ENCODE measurements at places on chromosomes 11 and 22. TPM values are rescaled to one million over a fixed set of nuclear protein-coding genes. Genes with fewer than 3 reads are reported as not detected.

DNA sequence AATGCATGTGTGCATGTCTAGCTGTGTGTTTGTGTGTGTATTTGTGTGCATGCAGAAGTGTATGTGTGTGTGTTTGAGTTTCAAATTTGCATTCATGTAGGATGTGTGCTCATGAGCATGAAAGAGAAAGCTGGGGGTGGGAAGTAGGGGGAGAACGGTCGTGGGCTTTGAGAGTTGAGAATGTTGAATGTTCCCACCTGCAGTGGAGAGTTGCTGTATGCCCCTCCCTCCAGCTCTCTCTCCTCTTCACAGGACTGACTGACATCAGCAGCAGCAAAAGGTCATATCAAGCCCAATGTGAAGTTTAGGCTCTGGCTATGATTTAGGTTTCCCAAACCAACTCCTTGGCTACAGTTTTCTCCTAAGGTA lies 63.8 kb upstream of the RRAS2 start:
- no peak for DNase-seq

DNA sequence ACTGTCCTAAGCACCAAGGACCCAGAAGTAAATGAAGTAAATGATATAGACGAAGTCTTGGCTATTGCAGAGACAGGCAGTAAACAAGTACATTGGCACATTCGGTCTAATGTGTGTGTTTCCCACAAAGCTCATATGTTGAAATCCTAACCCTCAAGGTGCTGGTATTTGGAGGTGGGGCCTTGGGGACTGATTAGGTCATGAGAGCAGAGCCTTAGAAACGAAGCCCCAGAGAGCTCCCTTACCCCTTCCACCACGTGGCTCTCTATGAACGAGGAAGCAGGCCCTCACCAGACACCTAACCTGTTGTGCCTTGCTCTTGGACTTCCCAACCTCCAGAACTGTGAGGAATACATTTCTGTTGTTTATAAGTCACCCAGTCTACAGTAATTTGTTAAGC lies 14.9 kb downstream of the CLMP start:
- no peak for DNase-seq

- DNase-seq, result no peak
Observed at GRCh38 chr22:49553518-49554295, 274.0 kb downstream of the BRD1 start.

DNA sequence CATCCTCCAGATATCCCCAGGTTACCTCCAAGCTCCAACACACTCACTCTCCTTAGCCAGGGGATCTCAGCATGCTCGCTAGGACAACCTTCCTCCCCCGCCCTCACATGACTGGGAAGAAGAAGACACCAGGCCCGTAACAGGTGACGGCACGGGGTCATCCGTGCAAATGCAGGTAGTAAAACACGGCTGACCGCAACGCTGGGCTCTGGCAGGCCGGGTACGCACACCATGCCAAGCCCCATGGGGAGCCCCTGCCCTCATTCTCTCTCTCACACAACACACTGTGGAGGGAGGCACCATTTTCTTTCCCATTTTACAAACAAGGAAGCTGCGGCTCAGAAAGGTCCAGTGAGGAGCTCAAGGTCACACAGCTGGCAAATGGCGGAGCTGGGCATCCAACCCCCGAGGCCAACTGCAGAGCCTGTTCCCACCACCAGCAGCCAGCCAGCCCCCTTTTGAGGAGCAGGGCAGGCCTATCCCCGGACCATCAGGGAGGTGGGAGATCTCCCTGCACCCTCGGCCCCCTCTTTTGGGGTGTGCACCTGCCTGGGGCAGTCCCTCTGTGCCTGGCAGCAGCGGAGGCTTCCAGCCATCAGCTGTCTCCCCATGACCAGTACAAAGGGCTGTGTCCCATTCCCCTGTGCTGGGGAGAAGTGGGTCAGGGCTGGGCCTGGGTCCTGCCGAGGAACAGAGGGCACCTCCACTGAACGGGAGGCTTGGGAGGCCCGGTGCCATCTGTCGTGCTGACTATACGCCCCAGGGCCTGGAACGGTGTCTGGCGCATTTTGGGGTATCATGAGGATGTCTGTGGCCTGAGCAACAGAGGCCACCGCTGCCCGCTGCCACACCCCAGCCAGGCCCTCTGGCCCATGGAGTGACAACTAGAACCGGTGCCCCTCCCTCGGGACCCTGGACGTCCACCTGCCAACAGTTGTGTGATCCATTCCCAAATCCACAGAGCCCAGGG lies 280.9 kb downstream of the CTTN start:
- no peak for DNase-seq

- DNase-seq, result no peak
Observed at GRCh38 chr11:123194337-123195187, 486 bp downstream of the CLMP start.

- no peak for DNase-seq
Observed at GRCh38 chr11:94597896-94598295, 30.7 kb downstream of the PIWIL4 start.

DNA sequence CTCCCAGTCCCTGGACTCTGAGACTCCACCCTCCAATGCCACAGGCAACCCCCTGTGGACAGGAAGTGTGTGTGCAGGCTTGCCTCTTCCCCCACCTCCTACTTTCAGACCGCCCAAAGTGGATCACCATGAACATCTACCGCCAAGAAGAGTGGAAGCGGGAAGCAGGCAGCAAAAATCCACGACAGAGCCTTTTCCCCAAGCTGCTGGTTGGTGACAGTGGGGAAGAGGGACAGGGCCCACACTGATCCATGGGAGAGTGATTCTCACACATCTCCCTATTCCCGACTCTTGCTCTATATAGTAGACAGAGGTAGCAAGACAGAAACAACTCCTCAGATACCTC lies 53.4 kb upstream of the SPATA19 start:
- no peak for DNase-seq

DNA sequence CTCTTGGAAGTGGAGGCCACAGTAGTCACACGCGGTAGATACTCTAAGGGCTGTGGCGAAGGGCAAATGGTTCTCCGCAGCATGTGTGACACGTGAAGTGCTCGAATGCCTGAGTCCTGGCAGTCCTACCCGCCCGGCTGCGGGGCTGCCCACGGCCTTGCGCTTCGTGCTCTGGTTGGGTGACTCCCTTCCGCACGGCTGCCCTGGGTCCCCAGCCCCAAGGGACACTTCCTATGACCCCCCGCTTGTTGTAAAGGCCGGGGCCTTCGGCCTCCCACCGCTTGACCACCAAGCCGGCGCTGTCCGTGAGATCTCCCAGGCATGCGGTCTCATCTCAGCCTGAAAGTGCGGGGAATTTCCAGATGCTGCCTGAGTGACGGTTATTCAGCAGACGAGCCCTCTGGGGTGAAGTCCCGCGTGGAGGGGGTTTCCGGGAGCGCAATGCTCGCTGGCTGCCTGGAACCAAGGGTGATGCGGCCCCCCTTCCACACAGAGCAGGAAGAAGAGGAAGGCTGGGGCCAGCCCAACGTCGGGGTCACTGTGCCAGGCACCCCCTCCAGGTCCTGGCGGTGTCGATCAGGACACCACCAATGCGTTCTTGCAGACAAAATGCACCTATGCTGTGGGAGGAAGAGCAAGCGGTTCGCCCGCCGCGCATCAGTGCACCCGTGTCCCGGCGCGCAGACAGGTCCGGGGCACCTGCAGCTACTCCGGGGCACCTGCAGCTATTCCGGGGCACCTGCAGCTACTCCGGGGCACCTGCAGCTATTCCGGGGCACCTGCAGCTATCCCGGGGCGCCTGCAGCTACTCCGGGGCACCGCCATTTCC lies 171.2 kb downstream of the OPCML start:
- no peak for DNase-seq

- no peak for DNase-seq
Observed at GRCh38 chr11:59794417-59794816, 16.2 kb downstream of the MRPL16 start.

DNA sequence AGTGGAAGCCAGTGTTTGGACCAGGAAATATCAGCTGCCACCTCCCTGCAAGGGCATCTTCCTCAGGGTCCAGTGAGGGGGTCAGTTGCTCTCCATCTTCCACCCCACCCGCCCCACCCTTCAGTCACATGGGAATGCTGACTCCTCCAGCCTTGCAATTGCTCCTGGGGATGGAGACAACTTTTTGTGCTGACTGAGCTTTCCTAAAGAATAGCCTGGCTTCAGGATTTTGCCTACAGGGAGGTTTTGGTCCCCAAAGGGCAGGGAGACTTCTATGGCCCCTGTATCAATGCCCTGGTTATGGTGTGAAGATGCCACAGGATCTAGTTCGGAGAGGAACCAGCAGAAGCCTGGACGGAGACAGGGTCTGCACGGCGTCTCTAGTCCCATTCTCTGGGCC lies 124.0 kb upstream of the LMO1 start:
- no peak for DNase-seq

DNA sequence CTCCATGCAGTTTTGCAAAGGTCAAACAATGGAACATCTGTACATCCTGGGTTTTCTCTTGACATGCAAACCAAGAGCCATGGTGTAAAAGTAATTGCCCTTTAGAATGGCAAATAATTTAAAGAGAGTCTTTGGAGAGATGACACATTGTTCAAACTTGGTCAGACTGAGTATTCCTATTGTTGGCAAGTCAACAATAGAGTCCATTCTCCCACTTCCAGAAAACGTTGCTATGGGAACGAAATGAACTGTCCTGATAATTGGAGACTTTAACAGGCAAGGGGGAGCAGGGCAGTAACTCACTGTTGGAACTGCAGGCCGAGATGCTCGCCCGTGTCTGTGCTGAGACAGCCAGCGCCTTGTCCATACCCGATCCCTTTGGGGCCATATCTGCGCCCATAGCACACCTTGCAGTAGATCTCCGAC lies 13.9 kb downstream of the CSRP3 start:
- no peak for DNase-seq

GRCh38 chr11:17745023-17745772 lies 10.6 kb downstream of the KCNC1 start:
- DNase-seq, result no peak

DNA sequence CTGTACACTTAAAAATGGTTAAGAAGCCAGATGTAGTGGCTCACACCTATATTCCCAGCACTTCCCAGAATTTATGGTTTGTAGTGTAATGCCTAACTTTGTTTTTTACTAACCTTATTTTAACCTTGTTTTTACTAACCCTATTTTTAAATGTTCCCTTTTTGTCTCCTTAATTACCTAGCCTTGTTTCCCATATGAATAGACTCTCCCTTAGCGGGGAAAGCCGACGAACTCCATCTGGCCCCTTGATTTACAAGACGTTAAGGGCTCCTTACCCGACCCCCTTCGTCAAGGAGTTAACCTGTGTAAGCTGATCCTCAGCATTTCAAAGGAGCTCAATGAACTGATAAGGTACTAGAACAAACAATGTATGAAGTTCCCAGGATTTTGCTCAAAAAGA lies 17.1 kb downstream of the APOBEC3H start:
- DNase-seq, result peak; percentile 46

- DNase-seq, result peak; percentile 43
Observed at GRCh38 chr11:125626288-125626950, 1.5 kb downstream of the CHEK1 start.

GRCh38 chr11:85769771-85770170 lies 41.2 kb downstream of the SYTL2 start:
- DNase-seq, result no peak

DNA sequence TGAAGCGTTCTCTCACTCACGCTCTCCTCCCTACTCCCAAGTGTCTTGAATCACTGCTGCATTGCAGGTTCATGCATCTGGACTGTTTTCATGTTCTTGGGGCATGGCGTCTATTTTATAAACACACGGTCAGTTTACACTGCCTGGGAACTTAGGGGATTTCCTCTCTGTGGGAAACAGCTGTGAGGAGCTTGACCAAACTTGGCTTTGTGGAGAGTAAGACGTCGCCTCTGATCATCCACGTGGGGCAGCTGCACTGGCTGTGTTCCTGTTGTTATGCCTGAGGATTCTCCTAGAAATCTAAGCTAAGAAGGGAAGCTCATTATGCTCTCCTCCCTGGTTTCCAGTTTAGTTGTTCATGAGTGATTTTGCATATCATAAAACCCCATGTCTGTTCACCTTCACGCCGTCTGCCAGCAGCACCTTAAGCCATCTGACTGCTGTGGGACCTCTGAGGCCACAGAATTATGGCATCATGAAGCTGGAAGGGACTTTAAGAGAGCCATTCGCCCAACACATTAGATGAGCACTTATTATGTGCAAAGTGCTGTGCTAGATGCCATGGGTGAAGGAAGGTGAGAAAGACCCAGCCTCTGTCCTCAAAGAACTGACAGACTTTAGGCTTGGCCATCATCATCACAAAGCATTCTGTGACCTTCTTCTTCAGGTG lies 38.8 kb upstream of the POU2AF1 start:
- no peak for DNase-seq

DNA sequence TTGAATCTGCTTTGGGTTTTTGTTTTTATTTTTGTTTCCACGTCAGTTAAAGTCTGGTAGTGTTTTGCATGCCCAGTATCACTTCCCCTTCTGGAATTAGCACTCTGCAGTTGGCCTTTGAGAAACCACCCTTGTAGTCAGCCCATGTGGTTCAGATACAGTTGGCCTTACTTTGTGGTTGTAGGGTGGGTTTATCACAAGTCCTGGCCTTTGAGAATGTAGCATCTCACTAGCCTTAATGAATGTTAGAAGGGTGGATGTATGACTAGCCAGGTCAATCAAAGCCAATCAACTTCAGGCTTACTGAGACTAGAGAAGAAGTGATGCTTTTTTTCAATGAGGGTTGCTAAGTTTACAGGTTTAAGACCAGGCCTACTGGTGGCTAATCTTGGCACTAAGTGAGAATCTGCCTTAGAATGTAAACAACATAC lies 19.8 kb downstream of the ARL14EP start:
- DNase-seq, result no peak

GRCh38 chr11:74726547-74727182 lies 4.6 kb downstream of the CHRDL2 start:
- DNase-seq, result peak; percentile 69

- no peak for DNase-seq
Observed at GRCh38 chr11:15830741-15831428, 525.5 kb downstream of the SOX6 start.

DNA sequence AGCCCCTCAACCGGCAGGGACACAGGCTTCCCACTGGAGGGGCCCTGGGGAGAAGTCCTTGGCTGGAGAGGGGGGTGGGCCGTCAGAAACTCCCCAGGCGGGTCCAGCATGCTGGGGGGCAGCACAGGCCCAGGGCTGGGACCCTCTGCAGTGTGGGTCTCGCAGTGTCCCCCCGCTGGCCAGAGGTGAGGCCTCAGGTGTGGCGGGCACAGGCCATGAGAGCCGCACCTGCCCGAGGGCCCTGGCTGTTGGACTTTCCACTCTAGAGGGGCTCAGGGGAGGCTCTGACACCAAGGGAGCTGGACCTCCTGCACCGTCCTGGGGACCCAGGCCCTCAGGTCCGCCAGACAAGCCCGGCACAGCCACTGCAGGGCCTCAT lies 10.7 kb upstream of the PIM3 start:
- no peak for DNase-seq

DNA sequence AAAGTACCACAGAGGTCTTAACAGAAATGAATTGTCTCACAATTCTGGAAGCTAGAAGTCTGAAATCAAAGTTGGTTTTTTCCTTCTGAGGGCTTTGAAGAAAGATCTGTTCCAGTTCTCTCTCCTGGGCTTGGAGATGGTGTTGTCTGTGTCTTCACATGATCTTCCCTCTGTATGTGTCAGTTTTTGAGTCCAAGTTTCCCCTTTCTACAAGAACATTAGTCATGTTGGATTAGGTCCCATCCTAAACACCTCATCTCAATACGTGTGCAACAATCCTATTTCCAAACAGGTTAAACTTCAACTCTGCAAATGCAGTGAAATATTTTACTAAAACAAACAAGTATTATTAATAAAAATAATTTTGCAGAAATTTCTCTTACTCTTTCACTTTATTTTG lies 3.1 kb upstream of the PTS start:
- DNase-seq, result no peak

The VWA5A gene
- polyA plus RNA-seq, result 15.0 TPM

The SEPTIN5 gene
- polyA plus RNA-seq, result 32.5 TPM

The OSM gene
- 0.13 TPM for polyA plus RNA-seq

The APOA1 gene
- polyA plus RNA-seq, result 123 TPM

The ACR gene
- polyA plus RNA-seq, result 0.51 TPM

The MS4A7 gene
- polyA plus RNA-seq, result 5.7 TPM

The CYB5R2 gene
- 30.9 TPM for polyA plus RNA-seq

The PCNX3 gene
- 34.2 TPM for polyA plus RNA-seq

The MS4A6E gene
- not detected for polyA plus RNA-seq

All from left renal cortex interstitium (tissue), 4 donors.